ENCODE measurements at places on chromosomes 1 and 21. TPM values are rescaled to one million over a fixed set of nuclear protein-coding genes. Genes with fewer than 3 reads are reported as not detected.

S100A2 gene
- total RNA-seq, result not detected

DNA sequence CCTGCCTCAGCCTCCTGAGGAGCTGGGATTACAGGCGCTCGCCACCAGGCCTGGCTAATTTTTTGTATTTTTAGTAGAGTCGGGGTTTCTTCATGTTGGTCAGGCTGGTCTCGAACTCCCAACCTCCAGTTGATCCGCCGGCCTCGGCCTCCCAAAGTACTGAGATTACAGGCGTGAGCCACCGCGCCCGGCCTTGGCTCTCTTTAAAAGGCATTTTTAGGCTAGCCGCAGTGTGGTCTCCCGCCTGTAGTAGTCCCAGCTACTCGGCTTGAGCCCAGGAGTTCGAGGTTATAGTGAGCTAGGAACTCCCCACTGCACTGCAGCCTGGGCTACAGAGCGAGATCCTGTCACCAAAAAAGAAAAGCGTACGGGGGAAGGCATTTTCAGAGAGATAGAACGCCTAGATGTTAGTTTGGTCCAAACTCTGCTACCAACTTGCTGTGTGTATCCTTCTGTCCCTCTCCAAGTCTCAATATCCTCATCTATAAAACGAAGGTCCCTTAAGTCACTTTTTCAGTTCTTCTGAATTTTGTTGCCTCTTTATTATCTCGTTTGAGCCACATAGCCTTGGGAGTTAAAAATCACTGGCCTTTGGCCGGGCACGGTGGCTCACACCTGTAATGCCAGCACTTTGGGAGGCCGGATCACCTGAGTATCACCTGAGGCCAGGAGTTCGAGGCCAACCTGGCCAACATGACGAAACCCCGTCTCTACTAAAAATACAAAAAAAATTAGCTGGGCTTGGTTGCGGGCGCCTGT is 734 bp downstream of the MED18 start:
- no peak for DNase-seq

DNA sequence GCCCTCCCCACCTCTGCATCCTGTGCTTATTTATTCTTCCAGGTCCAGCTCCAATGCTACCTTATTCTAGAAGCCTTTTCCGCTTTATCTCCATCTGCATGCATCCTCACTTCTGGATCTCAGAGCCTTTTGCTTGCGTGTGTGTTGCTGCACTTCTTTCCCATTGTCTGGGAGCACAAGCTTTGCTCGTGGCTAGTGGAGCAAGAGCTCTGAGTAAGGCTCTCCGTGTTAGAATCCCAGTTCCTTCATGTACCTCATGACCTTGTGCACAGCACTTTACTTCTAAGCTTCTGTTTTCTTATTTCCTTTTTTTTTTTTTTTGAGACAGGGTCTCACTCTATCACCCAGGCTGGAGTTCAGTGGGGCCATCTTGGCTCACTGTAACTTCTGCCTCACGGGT is 140.0 kb upstream of the POU3F1 start:
- DNase-seq, result no peak

DNA sequence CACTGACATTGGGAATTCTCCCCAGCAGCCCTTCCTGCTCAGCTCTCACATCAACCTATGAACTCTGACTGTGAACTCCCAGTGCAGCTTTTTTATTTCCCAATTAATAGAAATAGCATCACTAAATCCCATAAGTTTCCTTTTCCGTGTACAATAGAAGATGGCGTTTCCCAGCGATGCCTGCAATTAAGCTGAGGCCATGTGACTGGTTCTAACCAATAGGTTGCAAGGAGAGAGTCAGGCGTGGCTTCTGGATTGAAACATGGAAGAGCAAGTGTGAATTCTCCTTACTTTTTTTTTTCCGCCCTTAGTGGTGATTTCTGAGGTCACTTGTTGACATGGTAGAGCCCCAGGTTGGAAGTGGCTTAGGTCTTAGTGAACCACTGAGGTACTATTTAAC is 59.0 kb upstream of the IGSF5 start:
- no peak for DNase-seq

GRCh38 chr1:154960446-154961136 is 991 bp downstream of the PYGO2 start:
- no peak for DNase-seq

DNA sequence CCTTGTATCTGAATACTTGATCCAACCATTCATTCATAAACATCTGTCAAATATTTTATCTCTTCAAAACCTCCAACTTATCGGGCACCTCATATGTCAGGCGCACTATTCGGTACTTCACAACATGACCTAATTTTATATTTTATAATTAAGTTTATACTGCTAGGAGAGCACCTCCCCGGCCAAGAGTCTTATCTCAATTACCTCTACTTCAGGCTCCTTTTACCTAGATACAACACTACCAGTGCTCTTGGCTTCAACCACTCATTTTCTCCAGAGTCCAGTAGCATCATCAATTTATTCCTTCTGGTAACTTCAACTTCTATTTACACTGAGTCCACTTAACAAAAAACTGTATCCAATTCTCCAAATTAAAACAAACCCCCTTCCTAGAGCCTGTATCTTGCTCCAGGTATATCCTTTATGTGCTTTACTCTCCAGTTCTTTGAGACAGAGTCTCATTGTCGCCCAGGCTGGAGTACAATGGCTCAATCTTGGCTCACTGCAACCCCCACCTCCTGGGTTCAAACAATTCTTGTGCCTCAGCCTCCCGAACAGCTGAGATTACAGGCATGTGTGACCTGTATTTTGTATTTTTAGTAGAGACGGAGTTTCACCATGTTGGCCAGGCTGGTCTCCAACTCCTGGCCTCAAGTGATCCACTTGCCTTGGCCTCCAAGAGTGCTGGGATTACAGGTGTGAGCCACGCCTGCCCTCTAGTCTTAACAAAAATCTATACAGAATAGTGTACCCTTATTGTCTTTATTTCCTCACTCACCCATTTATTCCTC is 18.8 kb downstream of the GPBP1L1 start:
- DNase-seq, result no peak

Data from right atrium auricular region (tissue), 2 donors.